ENCODE measurements at places on chromosomes 3 and 15. TPM values are rescaled to one million over a fixed set of nuclear protein-coding genes. Genes with fewer than 3 reads are reported as not detected.

Gene IMP3
- total RNA-seq, result 34.1 TPM

Gene NXPE3
- 21.0 TPM for total RNA-seq

DNA sequence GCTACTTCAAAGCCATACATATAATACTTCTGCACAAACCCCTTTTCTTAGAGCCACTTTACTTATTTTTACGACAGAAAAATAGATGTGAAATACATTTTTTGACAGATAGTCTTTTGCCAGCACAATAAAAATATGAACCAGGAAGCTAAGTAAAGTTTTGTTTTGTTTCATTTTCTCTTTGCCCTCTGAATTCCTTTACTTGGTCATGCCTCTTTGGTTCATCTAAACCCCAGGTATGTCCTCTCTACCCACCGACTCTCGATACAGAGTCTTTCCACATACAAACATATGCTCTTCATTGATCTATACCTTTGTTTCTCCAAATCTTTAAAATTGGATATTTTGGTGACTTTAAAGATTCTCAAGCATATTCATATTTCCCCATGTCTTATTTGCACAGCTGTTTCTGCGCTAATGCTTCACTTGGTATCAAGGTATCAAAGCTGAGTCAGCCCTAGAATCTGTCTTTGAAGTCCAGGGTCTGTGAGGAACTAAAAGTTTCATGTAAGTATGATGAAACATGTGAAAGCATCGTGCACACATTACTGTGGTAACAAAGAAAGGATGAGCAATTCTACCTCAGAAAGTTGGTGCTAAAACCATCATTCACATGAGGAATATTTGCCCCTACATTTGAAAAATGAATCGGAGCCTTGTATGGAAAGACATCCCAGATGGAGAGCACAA, 845.4 kb downstream of the NAALADL2 start:
- no peak for DNase-seq

- no peak for DNase-seq
Measured at GRCh38 chr15:59384507-59384906, 11.8 kb upstream of the MYO1E start.

DNA sequence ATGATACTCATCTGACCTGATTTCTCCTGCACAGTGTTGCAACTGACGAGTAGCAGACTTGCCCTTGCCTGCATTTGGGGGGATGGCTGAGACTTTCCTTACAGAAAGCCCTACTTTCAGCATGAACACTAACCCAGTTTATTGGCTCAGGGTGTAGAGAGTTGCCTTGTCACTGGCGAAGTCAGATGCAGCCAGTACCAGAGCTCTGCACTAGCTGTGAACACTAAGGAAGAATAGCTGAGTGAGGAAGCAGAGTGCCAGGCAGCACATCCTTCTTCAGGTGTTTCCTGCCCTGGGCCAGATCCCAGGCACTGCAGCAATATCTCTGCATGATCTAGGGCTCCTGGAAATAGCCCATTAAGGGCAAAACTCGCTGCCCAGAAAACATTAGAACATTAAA, 154.0 kb upstream of the SYNPR start:
- no peak for DNase-seq

DNA sequence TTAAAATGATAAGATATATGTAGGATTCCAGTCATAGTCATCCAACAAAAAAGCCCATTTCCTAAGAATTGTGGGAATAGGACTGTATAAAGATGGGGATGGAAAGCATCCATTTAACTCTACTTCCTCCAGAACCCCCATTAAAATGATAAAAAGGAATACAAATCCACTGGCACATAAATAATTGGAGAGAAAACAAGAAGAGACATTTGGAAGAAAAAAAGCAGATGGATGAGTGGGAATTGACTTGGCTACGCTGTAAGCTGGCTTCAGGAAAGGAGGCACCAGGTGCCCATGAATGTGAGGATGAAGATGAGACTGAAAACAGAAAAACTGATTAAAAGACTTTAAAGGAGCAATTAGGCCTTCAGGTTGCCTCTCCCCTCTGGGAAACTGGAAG, 91.8 kb downstream of the ST8SIA2 start:
- DNase-seq, result no peak

- no peak for DNase-seq
Measured at GRCh38 chr3:44899683-44900367, 25.4 kb downstream of the TGM4 start.

- peak; percentile 70 for DNase-seq
Measured at GRCh38 chr15:45111390-45112142, 2.4 kb downstream of the DUOX2 start.

- peak; percentile 89 for DNase-seq
Measured at GRCh38 chr3:138434276-138434874, at the start of gene ESYT3. Gene ESYT3, plus strand, starts transcription at chr3:138434616. Its CDS starts 183 bp downstream, at chr3:138434799.

DNA sequence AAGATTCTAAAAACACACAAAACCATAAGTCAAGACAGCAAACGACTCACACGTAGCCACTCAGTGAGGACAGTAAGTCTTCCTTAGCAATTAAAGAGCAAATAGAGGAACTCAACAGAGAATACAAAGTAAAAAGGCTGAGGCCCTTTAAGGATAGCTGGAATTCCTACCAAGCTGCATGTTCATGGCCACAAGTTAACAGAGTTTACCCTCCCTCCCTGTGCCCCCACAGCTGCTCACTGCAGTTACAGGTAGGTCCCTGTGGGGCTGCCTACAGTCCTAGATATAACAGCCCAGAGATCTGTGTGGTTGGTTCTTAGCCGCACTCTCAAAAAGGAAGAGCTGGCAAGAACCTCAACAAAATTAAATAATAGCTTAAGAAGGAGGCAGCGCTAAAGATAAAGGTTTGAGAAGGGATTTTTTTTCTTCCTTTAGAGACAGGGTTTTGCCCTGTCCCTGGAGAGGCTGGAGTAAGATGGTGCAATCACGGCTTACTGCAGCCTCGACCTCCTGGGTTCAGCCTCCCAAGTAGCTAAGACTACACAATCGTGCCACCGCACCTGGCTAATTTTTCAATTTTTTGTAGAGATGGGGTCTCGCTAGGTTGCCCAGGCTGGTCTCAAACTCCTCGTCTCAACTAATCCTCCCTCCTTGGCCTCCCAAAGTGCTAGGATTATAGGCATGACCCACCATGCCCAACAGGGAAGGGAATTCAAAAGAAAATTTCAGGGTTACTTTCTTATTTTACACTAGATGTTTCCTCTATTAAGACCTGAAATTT, 19.3 kb downstream of the SFMBT1 start:
- no peak for DNase-seq

DNA sequence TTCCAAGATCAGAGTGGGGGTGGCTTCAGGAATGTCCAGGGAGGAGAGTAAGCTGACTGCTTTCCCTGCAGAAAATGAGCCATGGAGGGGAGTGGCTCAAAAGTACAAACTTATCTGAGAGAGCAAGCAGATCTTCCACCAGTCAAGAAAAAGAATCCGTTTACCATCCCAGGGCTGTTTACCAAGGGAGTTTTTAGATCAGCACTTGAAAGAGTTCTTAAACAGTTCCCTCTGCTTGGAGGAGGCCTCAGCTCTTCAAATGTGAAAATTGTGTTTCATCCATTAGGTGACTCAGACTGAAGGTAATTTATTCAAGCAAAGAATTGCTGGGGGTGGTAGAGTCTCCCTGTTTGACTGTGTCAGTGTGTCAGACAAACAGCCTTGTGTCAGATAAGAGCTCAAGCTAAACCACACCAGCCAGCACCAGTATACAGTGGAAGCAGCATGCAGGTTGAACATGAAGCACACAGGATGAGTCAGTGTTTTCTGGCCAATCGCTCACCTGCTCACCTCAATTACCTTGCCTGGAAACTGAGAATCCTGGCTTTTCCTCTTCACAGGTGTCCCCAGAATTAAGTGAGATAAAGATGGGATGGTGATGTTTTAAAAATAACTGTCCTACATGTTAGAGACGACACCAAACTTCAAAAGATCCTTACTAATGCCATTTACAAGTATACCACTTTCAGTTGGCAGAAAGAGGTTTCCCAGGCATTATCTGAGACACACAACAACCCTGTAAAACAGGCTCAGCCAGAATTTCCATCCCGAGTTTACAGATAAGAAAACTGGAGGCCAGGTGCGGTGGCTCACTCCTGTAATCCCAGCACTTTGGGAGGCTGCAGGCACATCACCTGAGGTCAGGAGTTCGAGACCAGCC, 21.7 kb downstream of the SH3BP5 start:
- DNase-seq, result no peak

GRCh38 chr3:171598990-171599389, 138.8 kb upstream of the TNIK start:
- no peak for DNase-seq

Measured in posterior vena cava (tissue), 2 donors.